ENCODE measurements at places on chromosomes 7 and 10.

GRCh38 chr7:48004638-48005037, 24.3 kb downstream of the SUN3 start:
- DNase-seq = no peak

DNA sequence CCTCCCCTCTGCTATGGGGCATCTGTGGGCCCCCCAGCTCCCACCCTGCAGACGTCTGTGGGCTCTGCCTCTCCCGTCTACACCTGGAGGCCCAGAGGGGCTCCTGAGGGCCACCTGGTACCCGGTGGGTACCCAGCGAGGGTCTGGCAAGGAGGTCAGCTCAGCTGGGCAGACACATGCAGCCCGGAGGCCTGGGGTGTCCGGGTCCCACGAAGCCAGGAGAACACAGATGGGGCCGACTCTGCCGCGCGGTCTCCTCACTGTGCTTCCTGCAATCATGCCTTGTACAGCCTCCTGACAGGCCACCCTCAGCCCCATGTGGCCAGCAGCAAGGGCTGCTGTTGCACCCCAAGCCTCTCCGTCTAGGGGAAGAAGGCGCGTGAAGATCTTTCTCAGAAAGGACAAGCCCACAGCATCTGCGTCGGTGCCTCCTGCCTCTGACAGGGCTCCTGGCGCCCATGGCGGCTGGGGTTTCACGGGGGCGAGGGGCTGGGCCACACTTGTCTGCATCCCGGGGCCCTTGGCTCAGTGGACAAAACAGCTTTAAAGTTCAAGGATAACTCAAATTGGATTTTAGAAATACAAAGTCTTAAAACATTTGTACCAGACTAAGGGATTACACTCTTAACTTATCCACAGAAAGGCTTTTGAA, 391.3 kb downstream of the DNAJB6 start:
- no peak for DNase-seq

DNA sequence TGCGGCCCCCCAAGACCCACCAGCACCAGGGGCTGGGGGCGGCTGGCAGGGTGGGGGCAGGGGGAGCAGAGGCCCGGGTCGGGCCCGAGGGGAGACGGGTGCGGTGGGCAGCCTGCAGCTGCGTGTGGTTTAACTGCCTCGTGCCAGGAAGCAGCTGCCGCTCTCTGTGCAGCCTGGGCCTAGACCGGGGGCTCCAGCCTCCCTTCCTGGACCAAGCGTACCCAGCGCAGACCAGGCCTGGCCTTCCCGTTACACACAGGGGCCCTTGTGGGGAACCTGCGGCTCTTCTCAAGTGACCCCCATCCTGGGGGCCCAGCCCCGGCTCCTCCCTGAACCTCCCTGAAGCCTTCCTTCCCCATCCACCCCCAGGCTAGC, 6.6 kb upstream of the INTS1 start:
- DNase-seq = no peak

DNA sequence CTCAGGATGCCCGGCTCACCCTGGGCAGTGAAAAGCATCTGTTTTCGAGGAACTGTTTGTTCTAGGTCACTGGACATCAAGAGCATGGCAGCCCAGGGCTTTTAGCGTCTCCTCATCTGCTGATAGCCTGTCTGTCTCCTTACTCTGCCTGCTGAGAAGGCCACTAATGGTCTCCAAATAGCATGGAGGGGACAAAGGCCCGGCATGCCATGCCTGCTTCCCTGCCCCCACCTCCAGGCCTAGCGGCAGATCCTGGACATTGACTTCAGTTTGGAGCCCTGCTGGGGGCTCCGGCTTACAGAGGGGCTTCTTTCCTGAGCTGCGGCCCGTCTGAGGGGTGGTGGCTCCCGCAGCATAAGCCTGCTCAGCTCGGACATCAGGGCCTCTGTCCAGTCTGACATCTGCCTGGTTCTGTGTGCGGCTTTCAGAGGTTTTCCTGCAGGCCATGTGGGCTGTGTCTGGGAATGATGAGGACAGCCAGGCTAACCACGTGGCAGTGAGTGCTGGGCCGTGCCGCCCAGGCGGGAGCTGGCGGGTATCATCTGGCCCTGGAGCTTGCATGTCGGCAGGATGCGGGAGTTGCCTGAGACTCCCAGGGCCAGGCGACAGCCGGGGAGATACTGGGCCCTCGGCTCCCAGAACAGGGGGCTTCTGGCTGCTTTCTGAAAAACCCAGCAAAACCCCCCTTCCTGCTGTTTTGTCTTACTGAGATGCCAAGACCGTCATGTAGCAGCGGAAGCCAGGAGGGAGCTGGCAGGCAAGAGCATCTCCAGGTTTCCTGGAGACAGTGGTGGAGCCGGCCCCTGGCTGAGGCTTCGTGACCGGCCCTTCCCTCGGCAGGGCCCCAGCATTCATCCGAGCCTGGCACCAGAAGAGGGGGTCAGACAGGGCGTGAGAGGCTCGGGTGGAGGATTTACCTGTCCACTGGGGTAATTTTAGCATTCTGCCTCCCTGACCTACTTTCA, 9.2 kb downstream of the PFKFB3 start:
- no peak for DNase-seq

DNA sequence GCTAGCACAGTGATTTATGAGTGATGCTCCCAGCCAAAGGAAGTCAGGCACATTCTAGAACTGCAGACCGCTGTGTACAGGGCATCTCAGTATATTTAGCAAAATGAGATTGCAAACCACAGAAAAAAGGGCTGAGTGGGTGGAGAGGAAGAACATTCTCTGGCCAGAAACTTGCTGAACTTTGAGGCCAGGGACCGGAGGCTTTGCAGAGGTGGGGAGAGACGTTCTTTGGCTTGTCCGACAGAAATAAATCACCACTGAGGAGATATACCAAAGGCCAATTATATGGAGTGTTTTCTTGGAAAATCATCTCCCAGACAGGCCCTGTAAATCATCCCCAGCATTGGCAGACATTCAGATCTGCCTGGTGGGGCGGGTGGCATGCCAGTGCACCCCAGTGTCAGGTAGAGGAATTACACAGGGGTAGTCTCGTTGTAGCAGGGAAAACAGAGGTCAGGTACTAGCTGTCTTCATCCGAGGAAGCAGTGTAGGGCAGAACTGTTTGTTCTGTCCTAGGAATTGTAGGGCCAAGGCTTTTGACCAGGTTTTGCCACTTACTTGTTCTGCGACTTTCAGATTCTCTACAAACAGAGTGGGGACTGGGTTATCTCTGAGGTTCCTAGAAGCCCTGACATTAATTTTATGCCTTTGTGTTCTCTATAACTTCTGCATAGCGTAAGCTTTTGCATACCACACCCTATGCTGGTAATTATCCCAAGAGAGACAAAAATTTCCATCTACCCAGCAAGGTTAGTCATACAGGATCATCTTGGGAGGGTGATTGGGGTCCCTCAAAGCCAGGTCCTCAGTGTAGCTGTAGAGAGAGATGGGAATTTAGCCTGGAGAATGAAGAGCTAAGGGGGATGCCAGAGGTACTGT, 655.6 kb downstream of the LRMDA start:
- DNase-seq = no peak

DNA sequence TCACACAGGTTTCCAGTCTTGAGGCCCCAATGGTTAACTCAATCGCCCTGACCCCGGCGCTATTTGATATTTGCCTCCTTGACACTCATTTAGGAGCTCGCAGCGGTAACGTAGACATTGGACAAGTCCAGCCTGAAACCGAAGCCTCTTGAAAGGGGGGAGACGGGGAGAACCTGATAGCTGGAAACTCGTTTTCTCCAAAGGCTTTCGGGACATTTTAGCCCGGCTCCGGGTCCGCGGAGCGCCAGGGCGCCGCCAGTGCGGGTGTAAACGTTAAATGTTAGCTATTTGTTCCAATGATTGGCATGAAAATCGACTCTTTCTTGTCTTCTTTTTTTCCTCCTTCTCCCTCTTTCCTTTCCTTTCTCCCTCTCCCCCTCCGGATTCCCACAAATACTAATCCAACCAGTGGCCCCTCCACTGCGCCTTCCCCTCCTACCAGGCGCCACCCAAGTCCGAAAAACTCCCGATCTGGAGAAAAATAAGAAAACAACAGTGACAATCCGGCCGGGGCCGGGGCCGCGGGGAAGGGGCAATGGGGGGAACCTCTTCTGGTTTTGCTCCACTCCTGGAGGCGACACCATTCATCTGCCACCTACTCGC, 17.2 kb upstream of the GATA3 start:
- no peak for DNase-seq

DNA sequence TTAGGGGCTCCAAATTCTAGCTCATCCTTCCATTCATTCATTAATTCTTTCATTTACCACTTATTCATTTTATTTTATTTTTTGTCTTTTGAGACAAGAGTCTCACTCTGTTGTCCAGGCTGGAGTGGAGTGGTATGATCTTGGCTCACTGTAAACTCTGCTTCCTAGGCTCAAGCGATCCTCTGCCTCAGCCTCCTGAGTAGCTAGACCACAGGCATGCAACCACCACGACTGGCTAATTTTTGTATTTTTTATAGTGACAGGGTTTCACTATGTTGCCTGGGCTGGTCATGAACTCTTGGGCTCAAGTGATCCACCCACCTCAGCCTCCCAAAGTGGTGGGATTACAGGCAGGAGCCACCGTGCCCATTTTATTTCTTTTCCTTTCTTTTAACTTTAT, 31.6 kb downstream of the FGF8 start:
- DNase-seq = no peak

DNA sequence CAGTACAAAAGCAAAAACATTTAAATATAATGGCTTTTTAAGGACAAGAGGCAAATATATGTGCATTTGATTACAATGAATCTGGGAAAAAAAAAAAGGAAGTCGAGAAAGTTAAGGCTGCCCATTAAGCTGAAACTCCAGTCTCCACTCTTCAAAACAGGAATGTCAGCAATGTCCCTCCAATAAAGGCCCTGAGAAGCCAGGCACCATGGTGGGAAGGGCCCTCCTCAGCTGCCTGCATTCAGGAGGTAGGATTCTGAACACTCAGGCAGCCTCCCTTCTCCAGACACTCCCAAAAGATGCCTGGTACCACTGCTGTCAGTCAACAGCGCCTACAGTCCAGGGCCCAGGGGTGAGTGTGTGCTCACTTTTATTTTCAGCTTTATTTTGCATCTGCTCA, 121.3 kb upstream of the MGMT start:
- DNase-seq = no peak

DNA sequence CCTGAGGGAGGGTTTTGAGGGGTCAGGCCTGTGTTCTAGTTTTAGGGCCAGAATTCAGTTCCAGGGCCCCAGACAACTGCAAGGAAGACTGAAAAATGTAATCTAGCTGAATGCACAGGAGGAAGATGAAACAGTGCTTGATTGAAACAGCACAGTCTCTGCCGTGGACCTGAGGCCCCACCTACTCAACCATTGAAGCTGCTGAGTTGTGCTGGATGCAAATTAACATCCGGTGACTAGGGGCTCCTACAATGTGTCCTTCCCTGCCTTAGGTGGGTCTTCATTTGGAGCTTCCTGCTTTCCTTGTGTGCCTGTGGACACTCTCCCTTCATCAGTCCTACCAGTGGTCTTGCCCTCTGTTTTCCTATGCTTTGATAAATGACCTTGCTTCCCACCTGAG, 5.7 kb downstream of the GLRX3 start:
- DNase-seq = no peak

GRCh38 chr7:133775201-133775600, 351.9 kb upstream of the LRGUK start:
- DNase-seq = no peak

DNA sequence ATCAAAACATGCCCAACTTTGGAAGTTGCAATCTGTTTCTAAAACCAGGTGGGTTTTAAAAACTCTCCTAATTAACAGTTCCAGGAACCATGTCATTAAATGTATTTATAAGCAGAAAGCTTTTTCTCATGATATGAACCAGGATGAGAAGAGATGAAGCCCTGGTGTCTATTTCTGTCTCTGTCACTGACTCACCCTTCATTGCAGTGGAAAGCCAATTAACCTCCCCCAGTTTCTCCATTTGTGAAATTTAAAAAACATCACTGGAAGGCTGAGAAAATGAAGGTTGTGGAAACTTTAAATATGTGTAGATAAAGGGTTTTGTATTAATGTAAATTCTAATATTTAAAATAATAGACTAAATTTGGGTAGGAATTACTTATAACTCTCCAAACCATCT, 1088.0 kb downstream of the SORCS1 start:
- no peak for DNase-seq

- DNase-seq = no peak
Observed at GRCh38 chr10:97539523-97540200, 32.9 kb upstream of the ANKRD2 start.

DNA sequence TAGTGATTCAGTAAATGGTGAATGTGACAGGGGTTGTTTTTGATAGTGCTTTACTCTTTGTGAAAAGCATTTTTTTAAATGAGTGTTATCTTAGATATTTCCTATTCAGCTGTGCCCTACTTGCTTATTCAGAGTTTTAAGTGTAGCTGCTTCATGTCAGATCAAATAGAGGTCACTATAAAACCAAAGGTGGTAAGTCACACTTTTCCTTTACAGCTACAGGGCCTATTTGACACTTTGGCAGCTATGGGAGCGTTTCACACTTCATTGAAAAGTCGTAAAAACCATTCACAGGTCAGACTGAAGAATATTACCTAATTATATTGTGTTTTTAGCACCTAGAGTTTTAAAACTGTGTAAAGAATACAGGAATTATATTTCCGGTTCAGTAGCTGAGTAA, 67.3 kb downstream of the ANKIB1 start:
- no peak for DNase-seq

DNA sequence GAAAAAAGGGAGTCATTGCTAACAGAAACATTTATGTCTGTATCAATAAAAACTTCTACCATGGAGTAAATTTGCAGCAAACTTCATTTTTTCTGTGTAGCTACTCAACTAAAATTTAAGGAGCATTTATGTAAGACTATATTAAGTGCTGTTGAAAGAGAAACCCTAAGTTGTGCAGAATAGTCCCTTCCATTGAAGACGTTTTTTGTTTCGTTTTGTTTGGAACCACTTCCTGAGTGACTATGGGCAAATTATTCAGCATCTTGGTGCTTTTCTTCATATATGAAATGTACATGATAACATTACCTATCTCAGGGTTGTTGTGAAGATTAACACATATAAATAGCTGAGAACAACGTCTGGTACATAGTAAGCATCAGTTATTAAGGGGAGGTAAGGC, 24.3 kb downstream of the SEM1 start:
- DNase-seq = no peak

DNA sequence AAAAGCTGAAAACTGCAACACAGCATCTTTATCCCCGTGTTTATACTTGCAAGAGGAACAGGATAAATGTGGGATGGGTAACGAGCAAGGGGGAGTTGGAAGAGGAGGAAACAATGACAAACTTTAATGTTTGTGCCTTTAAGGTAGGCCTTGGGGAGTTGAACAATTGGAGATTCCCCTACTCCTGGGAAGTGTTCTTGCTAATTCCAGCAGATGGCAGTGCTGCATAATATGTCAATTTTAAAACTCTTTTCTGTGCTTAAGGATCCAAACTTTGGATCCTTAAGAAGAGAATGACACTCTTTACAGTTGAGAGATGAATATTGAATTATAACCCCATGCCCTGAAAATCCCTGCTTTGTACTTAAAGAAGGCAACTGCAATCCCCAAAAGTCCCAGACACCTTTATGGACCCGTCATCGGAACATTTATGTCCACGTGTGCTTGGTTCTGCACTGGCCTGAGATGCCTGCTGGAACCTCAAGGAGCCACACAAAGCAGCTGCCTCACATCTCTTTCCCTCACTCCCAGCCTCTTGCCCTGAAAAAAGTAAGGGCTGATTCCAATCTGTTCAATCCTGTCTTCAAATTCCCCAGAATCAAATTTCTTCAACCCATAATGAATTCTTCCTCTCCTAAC, 12.0 kb downstream of the IFIT5 start:
- no peak for DNase-seq
